Stimulated activated CD4-positive, alpha-beta T cell treated with anti-CD3 and anti-CD28 coated beads, TNF-alpha, amount 100 ng/mL, for 48 hours (primary cell): ENCODE measurements at places on chromosomes 5 and 9.

DNA sequence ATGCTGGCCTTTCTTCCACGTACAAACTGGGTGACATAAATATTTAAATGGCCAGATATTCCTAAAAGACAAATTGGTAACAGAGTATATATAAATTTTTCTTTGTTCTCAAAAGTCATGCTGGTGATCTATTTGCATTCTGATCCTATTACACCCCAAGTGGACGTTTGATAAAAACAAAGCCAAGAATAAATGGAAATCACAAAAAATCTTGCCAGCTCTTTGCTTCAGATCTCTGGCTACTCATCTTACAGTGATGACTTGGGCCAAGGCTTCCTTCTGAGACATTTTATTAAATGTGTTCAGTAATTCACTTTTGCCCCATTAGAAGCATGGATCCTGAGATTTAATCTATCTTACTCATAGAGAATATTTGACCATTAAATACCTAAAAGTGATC, 444.3 kb upstream of the PIK3R1 start:
- no peak for DNase-seq

DNA sequence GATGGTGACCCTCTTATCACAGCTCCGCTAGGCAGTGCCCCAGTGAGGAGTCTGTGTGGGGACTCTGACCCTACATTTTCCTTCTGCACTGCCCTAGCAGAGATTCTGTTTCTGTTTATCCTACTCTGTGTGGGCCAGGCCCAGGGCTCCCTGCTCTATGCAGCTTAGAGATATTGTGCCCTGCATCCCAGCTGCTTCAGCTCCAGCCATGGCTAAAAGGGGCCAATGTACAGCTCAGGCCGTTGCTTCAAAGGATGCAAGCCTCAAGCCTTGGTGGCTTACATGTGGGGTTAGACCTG, 2030.7 kb upstream of the CDH9 start:
- no peak for DNase-seq

DNA sequence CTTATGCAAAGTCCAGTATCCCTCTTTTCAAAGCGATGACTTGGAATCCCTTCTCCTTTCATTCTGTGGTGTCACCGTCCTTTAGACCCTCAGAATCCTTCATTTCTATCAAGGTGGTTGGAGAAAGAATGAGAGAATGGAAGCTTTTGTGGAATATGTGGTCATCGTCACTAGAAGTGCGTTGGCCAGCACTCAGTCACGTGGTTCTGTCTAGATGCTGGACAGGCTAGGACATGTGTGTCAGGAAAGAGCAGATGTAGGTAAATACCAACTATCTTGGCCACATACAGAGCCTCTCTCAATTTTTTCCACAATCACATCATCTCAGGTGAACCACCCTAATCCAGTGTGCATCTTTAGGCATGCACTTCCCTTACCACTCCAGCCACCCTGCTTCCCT, 206.0 kb downstream of the ARRDC3 start:
- no peak for DNase-seq

DNA sequence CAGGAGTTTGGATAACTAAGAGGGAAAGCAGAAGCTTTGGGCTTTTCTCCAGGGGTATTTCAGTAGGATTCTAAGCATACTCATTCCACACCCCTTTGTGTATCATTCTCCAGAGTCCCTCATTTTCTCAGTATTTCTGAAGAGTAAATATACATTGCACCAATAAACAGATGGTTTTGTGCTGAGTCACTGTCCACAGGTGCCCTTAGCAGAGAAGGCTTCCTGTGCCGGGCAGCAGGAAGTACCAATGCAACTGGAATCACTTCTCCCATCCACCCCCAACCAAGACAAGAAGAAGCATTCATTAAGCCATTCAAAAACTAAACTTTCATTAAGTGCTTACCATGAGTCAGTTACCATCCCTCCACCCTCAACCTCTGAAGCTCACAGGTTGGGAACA, 3.6 kb upstream of the CCNJL start:
- no peak for DNase-seq

DNA sequence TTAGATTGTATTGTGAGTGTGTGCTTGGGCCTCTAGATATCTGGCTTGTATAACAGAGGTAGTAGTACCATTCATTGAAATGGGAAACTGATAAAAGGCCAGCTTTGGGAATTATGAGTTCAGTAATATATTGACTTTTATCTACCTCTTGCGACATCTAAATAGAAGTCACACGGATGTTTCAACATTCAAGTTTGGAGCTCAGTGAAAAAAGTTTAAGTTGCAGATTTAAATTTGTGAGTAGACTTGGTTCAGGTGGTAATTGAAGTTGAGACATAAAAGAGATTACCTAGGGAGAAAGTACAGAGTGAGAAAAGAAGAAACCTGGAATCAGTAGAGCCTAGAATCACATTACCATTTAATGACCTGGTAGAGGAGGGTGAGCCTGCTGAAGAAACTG, 189.5 kb downstream of the FER start:
- no peak for DNase-seq

GRCh38 chr9:82553654-82554366, 509.1 kb downstream of the RASEF start:
- no peak for DNase-seq
